ENCODE measurements at places on chromosomes 3 and 15.

DNA sequence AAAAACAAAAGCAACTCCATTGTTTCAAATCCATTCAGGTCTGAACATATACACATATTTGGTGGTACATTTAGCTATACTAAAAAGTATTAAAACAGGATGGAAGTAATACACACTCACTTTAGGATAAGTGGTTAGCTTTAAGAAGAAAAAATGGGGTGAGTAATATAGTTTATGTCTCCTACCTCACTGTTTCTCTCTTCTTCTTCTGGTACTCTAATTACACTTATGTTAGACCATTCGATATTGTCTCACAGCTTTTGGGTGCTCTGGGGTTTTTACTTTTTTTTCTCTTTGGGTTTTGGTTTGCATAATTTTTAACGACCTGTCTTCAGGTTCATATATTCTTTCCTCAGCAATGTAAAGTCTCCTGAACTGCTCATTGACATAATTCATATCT is 75.4 kb upstream of the AKAP13 start:
- DNase-seq, result no peak

GRCh38 chr15:40894681-40895448 is 615 bp downstream of the VPS18 start:
- peak; percentile 64 for DNase-seq

GRCh38 chr3:108780235-108780634 is 23.0 kb upstream of the RETNLB start:
- DNase-seq, result peak; percentile 21

DNA sequence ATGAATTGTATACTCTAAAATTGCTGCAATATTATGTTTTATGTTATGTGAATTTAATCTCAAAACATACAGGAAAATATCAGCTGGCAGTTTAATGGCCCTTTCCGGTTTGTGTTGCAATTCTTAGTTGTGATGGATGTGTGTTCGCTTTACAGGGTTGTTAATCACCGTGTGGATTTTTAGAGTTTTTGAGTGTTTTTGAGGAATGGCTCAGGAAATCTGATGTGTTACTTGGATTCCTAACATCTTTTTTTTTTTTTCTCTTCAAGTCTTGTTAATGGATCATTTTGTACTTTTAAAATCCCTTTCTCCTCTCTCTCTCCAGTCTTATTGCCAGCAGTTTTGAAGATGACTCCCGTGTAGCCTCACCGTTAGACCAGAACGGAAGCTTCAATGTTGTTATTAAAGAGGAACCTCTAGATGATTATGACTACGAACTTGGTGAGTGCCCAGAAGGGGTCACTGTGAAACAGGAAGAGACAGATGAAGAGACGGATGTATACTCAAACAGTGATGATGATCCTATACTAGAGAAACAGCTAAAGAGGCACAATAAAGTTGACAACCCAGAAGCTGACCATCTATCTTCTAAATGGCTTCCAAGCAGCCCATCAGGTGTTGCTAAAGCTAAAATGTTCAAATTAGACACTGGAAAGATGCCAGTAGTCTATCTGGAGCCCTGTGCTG is 35.7 kb downstream of the MGA start:
- DNase-seq, result peak; percentile 34

GRCh38 chr15:85582131-85583079 is 202.0 kb downstream of the AKAP13 start:
- DNase-seq, result peak; percentile 56

- DNase-seq, result peak; percentile 93
Observed at GRCh38 chr15:88638626-88639372, at the start of gene ISG20. TSS of gene ISG20 (plus strand) at chr15:88639016. CDS start at chr15:88639367, 351 bp downstream.
